Omental fat pad (tissue), 4 donors: ENCODE measurements at places on chromosomes 6 and 20.

- no peak for DNase-seq
Observed at GRCh38 chr20:8062756-8063155, 43.2 kb upstream of the TMX4 start.

DNA sequence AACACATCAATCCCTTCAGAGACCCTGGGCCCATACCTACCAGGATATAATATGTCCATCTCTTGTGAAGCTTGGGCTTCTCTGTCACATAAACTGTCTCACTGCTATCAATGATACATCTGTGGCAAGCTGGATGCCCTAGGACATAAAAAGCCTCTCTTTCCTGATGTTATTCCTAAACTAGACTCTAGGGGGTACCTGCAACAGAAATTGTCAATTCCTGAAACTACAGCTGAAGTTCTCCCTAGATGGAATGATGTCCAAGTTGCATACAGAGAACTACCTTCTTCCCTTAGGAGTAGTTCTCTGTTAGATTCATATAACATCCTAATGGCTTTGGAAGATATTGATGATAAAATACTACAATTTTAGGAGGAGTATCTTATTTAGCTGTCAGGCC, 35.8 kb downstream of the TBX18 start:
- DNase-seq, result no peak

DNA sequence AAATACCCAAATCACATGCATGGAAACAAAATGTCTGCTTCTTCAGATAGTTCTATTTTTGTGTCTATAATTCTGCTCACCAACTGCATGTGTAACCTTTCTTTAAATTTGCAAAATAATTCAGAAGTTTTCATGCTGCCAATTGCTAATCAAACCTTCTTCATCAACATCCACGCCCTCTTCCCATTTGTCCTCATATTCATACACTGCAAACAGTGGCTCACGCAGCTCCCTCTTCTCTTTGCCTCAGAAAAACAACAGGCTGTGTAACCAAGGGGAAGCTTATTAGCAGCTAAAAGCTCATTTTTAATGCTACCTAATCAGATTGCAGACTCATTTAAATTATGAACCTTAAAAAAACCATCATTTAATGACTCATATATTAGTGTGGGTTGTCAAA, 555.0 kb upstream of the EPHA7 start:
- DNase-seq, result no peak

DNA sequence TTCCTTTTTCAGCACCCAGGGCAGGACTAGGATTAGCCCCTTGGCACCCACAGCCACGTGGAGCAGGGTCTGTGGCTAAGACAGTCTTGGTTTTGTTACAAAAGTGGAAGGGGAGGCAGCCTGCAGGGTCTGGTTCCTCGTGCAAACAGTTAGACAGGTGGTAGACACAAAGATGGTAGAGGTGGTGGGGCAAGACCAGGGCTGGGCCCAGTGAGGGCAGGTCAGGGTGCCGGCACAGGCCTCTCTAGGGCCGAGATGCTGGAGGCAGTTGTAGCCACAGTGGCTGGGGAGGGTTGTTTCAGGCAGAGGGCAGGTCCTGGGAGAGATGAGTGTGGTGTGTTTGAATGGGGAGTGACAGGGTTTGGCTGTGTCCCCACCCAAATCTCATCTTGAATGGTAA, 161.6 kb downstream of the SMOC2 start:
- DNase-seq, result no peak

GRCh38 chr20:3209257-3209945, at the start of gene ITPA:
TSS of gene ITPA (plus strand) at chr20:3209498. CDS start at chr20:3209552, 54 bp downstream.
- DNase-seq, result no peak

DNA sequence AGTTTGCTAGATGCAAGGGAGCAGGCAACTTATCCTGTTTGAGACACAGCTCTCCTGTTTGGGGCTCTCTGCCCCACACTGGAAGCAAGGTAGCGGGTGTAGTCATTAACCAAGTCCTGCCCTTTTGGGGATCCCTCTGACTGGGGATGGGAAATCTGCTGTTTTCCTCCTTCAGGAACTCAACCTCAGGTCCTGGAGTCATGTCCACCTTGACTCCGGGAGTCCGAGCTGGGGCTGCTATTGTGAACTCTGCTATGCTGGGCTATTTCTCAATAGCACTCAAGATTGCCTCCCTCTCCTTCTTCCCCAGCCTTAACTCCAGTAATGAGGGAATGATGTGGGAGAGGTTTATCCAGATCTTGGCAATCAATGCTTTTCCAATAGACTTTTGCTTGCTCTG, 54.1 kb upstream of the CHD6 start:
- no peak for DNase-seq

DNA sequence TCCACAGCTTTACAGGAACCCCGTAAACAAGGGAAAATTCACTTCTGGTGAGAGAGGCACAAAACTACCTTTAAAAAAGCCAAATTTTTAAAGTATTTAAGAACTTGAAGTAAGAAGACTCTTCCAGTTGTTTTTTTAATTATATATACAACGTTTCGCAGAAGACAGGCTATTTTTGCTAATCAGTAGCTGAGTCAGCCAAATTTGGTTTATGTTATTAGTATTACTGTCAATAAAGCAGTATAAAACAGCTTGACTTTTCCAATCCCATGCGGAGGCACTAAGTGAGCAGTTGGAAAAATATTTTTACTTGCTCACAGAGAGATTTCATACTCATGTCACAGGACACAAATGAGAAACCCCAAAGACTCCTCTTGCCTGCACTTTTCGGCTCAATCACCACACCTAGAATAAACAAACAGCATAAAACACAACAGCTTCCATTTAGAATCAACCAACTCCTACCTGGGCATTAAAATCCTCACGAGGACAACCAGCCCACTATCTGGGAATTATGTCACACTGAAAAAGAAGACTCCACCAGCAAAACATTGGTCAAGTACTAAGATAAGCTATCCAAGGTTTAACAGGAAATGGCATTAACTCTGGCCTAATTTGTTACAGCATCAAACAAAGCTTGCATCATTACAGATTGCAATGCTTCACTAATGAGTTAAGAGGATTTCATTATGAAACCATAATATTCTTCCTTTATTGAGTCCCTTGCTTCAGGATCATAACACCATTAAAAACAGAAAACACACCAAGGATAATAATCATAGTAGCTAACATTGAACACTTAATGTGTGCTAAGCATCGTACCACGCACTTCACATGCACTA, 26.3 kb downstream of the ELOVL5 start:
- no peak for DNase-seq

- peak; percentile 86 for DNase-seq
Observed at GRCh38 chr6:148177589-148178233, 164.9 kb upstream of the SASH1 start.

DNA sequence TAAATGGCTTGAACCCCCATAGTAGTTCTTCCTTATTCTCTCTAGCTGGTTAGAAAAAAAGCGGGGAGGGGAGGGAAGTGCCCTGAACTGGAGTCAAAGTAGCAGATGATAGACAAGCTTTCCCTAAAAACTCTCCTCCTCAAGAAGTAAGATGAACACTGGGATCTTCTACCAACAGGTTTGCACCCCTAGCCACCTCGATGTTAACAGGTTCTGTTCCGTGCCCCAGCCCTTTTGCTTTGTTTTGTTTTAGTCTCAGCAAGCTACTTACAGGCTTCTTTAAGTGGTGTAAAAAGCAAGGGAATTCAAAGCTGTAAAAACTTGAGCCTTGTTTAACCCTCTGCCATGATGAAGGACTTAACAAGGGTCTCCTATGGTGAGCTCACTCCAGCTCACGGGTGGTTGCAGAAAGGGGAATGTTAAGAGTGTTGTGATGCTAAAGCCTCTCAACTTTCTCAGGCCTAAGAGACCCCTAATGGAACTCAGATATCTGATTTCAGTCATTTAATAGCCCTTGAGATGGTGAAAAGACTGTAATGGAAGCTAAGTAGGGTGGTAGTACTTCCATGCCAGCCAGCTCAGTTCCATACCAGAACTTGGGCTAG, 106.0 kb downstream of the FOXO3 start:
- DNase-seq, result no peak

- no peak for DNase-seq
Observed at GRCh38 chr6:154166140-154166539, 127.1 kb downstream of the OPRM1 start.

GRCh38 chr20:6914986-6915385, 147.5 kb downstream of the BMP2 start:
- DNase-seq, result no peak

GRCh38 chr20:63895952-63896263, 982 bp downstream of the DNAJC5 start:
- no peak for DNase-seq

GRCh38 chr20:37749218-37749617, 55.4 kb downstream of the CTNNBL1 start:
- no peak for DNase-seq

DNA sequence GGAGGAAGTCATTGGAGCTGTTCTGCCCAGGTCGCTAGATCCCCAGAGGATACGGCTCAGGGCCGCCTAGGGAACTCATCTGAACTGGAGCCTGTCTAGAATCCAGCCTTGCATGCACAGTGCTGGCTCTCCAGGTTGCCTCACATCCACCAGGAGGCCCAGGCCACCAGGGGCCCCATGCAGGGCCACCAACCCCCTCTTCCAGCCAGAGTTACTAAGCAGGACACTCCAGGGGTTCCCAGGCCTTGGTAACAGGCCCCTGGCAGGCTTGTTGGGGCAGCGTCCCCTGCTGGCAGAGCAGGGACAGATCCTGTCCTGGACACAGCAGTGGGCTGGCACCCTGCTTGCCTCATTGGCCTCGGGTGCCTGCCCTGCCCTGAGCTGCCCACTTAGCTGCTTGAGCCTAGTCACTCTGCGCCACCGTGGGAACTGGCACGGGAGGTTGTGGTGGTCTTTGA, 35.3 kb downstream of the EFCAB8 start:
- DNase-seq, result no peak

GRCh38 chr6:81634155-81634880, 118.2 kb downstream of the TENT5A start:
- DNase-seq, result no peak

GRCh38 chr6:123306334-123306733, 310.3 kb downstream of the CLVS2 start:
- no peak for DNase-seq

GRCh38 chr6:136655239-136656014, 105.2 kb upstream of the MAP7 start:
- no peak for DNase-seq

GRCh38 chr6:4224067-4224978, 88.9 kb upstream of the ECI2 start:
- DNase-seq, result no peak

- DNase-seq, result no peak
Observed at GRCh38 chr6:34671367-34671766, 25.2 kb downstream of the ILRUN start.

DNA sequence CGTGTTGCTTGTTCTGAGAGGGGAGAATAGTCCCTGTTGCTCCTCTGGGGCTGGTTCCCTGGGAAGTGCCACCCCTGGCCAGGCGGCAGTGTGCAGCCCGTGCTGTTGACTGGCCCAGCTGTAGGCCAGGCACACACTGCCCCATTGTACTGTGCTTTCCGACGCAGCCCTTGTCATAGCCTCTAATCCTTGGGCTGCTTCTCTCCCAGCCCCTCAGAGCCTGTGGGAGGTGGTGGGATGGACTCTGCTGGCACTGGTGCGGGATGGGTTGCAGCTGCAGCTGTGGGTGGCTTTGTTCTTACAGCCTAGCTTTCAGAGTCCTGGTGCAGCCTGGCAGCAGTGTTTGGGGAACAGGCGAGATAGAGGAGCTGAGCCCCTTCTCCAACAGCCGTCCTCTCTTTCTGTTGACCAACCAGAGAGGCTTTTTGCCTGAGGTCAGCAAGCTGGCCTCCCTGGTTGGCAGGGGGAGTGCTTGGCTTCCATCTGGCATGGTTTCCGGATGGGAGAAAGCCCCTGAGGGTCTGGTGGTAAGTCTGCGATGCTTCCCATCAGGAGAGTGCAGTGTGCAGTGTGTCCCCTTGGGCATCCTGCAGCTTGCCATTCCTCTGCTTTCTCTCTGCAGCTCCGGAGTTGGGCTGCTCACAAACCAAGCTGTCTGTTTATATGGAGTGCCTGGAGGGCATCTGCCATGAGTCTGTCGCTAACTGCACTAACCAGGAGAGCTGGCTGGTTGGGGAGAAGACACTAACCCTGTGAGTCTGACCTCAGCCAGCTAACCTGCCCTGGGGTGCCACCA, 12.1 kb downstream of the TJAP1 start:
- DNase-seq, result no peak

- DNase-seq, result no peak
Observed at GRCh38 chr6:162773996-162774395, 46.2 kb downstream of the PACRG start.

- DNase-seq, result no peak
Observed at GRCh38 chr20:33475381-33476152, 14.3 kb upstream of the CBFA2T2 start.

DNA sequence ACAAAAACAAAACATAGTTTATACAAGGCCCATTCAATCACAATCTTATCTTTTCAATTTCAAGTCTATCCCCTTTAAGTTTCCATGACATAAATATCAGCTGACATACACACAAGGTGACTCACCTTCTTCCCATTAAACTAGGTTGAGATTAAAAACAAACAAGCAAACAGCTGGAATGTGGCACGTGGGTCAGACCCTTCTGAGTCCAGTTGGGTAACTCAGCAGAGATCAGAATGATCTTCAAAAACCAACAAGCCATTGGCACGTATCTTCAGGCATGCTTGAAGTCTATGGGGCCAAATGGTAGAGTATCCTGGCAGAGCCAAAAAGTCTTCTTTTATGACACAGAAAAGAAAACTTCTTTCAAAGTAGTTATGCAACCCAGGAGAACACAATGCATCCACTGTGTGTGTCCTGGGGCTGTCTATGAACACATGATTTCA, 603.5 kb upstream of the CITED2 start:
- DNase-seq, result no peak

- no peak for DNase-seq
Observed at GRCh38 chr20:49976542-49976941, 6.2 kb upstream of the SNAI1 start.

- no peak for DNase-seq
Observed at GRCh38 chr6:257031-257725, 35.1 kb upstream of the DUSP22 start.

- DNase-seq, result no peak
Observed at GRCh38 chr6:50264995-50265571, 215.4 kb upstream of the DEFB112 start.

GRCh38 chr20:46394872-46395760, 11.3 kb downstream of the ELMO2 start:
- no peak for DNase-seq

GRCh38 chr6:74889635-74890034, 316.2 kb downstream of the COL12A1 start:
- no peak for DNase-seq
